Activated effector memory CD4-positive, alpha-beta T cell treated with anti-CD3 and anti-CD28 coated beads, Interleukin-2, amount 50 U/mL, for 16 hours (primary cell): ENCODE measurements at places on chromosomes 1 and 21.

- peak; percentile 50 for DNase-seq
These were observed 27.8 kb downstream of the IGFN1 start for GRCh38 chr1:201218409-201218808.

DNA sequence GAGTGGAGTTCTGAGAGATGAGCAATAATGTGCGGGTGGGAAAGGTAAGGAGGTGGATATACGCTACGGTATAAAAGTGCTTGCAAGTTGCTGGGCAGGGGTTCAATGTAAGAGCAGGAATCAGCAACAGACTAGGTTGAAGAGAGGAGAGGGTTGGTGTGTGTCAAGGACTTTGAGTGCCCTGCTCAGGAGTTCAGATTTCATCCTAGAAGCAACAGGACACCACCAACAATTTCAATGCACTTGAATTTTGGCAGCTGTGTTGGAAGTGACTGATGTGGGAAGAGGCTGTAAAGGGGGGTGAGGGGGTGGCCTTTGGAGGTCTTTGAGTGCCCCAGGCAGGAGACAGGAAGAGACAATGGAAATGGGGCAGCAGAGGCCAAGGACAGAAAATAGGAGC, 57.3 kb downstream of the RHOU start:
- no peak for DNase-seq

GRCh38 chr1:109466452-109467300, at the start of gene SYPL2:
Gene SYPL2 (plus strand): TSS chr1:109466546. CDS start chr1:109466844, 298 bp downstream.
- peak; percentile 71 for DNase-seq

DNA sequence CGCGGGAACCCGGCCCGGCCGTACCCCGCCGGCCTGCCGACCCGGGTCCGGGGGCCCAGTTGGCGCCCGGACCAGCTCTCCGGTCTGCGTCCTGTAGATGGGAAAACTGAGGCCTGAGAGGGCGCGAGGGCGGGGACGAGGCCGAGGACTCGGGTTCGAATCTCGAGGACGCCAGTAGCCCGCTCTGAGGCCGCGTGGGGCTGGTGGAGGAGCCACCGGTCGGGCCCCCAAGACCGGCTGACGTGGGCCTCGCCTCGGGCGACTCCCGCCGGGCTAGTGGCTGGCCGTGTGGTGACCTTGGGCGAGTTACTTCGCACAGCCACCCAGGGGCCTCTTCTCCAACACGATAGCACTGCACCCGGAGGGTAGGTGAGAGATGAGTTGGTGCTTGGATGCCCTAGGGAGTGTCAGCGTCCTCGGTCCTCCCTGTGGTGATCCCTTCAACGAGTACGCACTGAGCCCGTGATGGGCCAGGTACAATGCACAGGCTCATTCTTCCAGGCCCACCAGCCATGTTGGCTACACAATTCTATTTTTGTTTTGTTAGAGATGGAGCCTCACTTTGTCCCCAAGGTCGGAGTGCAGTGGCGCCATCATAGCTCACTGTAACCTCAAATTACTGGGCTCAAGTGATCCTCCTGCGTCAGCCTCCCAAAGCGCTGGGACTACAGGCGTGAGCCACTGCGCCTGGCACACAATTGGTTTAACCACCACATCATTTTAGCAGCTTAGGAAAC, 404 bp upstream of the SCMH1 start:
- no peak for DNase-seq

DNA sequence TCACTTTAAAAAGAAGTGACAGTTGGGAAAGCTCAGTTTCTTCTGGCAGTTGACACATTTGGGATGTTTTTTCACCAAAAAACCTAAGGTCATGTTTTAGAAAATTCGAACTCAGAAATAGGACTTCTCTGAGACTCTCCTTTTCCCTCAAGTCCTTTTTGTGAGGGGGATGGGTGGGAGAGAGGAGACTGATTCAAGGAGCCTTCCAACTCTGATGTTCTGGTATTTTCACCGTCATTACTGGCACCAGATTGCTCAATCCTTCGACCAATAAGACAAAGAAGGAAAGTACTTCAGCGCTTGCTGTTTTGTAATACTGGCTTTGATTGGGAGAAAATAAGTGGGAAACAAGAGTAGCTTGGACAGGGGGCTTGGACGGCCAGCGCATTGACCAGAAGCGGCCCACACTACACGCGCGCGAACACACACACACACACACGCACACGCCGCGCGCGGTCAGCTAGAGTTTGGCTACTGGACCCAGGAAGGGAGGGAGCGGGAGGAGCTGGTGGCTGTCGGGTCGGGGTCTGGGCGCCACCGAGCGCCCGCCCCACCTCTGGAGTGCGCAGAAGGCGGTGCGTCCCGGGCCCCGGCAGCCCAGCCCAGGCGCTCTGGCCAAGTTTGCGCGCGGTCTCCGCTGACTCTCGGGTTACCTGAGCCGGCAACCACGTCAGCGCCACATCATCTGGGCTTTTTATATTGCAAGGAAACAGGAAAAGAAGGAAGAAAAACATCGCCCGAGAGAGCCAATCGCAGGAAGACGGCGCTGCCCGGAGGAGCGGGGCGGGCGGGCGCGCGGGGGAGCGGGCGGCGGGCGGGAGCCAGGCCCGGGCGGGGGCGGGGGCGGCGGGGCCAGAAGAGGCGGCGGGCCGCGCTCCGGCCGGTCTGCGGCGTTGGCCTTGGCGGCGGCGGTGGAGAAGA, at the start of gene KCNK1:
Gene KCNK1 (plus strand): TSS at position 855 of the 921 bp plus-strand sequence. CDS start 66 bp downstream, at position 921.
- DNase-seq = peak; percentile 64

DNA sequence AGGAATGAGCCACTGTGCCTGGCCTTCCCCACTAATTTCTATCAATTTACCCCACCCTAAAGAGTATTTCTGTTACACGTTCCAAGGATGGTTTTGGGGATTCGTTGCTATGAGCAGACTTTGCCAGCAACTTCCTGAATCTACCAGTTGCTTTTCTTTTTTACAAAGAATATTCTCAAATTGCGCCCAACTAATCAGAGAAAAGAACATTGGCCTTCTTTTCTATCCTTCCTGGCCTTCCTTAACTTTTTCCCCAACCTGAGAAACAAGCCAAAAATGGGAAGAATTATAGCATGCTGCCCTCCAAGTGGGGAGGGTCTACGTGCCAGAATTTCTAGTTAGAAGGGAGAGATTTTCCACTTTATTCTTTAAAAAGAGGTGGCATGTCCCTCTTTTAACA, 44.9 kb upstream of the SLC45A1 start:
- DNase-seq = no peak

DNA sequence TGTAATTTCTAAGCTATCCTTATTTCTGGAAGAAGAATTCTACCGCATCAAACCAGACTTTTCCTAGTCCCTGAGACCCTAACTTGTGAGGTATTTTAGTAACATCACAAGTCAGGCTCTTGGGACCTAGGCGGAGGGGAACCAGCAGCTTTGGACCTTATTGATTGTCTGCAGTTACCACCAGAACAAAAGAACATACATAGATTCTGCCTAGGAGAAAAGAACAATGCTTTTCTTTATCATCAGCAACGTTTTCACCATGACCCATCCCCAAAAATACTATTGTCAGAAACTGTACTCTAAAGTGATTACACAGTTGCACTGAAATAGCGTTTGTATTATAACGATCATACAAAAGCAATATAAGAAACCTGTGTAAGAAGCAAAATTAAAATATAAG, 860.4 kb downstream of the USP25 start:
- DNase-seq = no peak

DNA sequence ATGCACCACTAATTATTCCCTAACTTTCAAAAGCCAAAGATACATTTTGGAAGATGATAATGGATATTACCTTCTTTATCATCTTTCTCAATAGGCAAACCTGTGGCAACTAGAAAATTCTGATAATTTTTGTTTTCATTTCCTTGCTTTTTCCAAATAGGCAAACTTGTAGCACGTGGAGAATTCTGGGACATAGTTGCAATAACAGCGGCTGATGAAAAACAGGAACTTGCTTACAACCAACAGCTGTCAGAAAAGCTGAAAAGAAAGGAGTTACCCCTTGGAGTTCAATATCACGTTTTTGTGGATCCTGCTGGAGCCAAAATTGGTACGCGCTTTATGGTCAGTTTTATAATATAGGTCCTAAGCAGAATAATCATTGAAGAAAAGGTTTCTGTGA, 1.5 kb downstream of the FPGT start:
- DNase-seq = no peak

DNA sequence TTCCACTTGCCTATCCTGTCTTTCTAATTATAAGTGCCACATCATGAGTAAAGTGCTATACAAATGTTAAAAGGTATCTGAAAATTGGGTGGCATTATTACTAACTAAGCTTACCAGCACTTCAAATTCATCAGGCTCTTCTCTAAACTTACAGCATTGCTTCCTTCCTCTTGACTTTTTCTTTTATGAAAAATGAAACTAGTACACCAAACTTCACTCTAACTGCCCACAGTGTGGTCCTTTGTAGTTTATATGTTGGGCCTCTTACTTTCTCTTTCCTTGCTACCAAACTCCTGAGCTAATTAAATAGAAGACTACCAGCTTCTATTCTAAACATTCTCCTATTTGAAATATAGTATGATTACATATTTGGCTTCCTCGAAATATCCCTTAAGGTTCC, 81.8 kb downstream of the NOTCH2 start:
- no peak for DNase-seq

- DNase-seq = no peak
These were observed 43.1 kb downstream of the CASZ1 start for GRCh38 chr1:10753299-10753698.

DNA sequence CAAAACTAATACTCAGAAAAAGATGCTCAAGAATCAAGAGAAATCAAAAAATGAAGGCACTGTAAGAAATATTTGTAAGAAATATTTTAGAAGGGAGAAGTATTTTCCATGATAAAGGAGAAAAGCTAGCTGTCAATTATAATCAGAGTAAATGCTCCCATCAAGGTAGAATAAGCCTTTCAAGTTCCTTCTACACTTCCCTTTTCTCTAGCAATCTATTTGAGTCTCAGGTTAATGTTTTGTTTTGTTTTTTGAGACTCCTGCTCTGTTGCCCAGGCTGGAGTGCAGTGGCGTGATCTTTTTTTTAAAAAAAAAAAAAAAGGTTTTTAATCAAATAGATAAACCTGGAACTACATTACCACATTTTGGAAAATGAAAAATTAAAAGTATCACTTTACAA, 33.3 kb downstream of the PUM1 start:
- DNase-seq = no peak

- DNase-seq = no peak
These were observed 33.5 kb downstream of the SYF2 start for GRCh38 chr1:25198663-25199252.

GRCh38 chr1:231355171-231355570, 17.1 kb downstream of the SPRTN start:
- DNase-seq = no peak

DNA sequence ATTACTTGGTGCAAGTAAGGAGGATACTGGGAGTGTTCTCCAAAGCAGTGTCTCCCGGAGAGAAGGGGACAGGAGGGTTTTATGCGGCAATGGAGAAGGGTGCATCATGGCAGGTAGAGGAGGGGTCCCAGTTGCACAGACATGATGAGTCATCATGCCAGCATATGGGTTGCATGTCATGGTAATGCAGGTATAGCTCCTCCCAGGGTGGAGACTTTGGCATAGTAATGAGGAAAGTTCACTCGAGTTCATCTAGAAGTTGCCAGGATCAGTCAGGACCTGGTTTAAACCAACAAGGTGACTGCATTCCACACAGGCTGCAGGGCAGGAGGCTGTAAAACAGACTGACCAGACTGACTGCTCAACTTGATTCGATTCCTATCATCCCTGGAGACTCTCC, 355.7 kb upstream of the DUSP10 start:
- DNase-seq = no peak

GRCh38 chr1:11059155-11059967, 457 bp downstream of the SRM start:
- no peak for DNase-seq

- DNase-seq = no peak
These were observed 4.7 kb upstream of the CD55 start for GRCh38 chr1:207316622-207317391.

DNA sequence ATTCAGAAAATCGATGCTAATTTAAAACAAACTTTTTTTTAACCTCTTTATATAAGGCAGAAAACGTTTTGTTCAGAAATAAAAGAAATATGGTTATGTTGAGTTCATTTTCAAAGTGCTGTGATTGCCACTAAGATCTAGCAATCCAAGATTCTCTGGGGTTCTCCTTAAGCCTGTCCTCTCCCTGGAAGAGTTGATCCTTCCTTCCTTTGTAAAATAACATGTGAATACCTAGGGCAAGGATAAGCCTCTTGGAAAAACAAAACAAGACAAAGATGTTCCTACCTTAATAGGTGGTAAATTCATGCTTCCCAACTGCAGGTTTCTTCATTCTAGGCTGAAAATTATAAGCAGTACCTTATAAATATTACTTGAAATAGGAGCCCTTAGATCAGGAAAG, 18.0 kb upstream of the FOXD3 start:
- DNase-seq = no peak

DNA sequence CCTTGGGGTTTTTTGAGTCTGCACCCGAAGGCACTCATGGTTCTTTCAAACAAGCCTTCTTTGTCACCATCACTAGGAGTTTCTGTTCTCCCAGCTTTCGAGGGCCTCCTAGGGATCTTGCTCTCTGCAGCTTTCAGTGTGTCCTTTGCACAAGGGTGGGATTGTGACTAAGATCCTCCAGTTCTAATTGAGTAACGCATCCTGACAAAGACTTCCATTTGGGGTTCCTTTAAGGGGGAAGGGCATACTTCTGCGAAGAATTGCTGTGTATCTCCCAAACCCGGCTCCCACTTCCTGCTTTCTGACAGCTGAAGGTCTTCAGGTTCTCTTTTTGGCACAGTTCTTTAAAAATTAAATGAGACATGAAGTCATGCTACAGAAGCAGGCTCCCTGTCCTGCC, 139.4 kb downstream of the EDEM3 start:
- no peak for DNase-seq

DNA sequence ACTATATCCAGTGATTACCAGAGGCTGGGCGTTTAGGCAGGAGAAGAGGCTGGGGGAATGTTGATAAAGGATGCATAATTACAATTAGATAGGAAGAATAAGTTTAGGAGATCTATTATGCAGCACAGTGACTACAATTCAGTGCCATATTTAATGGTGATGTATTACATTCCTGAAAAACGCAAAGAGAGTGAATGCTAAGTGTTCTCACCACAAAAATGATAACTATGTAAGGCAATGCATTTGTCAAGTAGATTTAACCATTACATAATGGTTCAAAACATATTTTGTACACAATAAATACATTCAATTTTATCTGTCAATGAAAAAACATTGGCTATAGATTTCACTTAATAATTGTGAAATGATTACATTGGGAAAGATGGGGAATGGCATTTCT, 548.9 kb downstream of the NUF2 start:
- DNase-seq = no peak

DNA sequence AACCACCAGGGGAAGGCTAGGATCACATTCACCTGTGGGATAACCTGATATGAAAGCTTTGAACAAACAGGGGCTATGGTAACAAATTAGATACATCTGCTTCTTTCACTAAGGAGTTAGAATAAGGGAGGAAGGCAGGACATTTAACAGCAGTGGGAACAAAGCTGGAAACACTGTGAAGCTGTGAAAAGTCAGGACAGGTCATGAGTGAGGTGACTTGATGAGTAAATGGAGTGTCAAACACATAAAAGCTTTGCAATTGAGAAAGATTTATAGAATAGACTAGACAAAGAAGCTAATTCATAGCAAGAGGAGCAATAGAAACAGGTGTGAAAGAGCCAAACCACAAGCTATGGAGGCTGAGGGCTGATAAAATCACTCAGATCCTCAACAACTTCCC, 110.0 kb downstream of the ASTN1 start:
- DNase-seq = no peak

GRCh38 chr1:245325922-245326795, 171.4 kb downstream of the KIF26B start:
- DNase-seq = no peak
